ENCODE measurements at places on chromosomes 2 and 18.

DNA sequence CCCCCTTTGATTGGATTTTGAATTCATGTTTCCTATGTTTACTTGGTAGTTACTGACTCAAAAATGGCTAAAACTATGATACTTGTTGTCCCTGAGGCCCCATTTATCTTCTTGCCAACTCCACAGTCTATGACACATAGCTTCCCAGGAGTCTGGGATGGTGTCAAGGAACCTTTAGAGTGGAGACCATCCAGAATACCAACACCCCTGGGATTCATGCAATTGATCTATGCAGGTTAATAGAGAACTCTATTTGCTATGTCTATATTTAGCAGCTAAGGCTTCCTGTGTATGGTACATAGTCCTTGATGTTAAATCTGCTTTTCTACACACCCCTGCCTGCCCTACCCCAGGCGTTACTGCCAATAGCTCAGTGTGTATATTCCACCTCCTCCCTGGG is 218.5 kb upstream of the HDAC4 start:
- no peak for DNase-seq

DNA sequence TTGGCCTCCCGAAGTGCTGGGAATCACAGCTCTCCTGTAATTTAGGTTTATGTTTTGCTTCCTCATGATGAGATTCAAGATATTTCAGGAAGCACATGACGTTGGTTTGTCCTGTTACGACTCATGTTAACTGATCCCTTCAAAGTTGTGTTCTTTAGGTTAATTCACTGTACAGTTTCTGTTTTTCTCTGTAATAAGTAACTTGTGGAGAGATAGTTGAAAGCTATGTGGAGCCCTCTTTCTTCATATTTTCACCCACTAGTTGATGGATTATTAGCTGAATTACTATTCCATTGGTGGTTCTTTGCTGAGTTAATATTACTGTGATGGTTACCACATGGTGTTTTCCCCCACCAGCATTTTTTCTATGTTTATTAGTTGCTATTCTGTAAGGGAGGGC is 18.3 kb upstream of the CHCHD5 start:
- no peak for DNase-seq

GRCh38 chr2:181889776-181890175 is 1.8 kb upstream of the ITPRID2 start:
- no peak for DNase-seq

DNA sequence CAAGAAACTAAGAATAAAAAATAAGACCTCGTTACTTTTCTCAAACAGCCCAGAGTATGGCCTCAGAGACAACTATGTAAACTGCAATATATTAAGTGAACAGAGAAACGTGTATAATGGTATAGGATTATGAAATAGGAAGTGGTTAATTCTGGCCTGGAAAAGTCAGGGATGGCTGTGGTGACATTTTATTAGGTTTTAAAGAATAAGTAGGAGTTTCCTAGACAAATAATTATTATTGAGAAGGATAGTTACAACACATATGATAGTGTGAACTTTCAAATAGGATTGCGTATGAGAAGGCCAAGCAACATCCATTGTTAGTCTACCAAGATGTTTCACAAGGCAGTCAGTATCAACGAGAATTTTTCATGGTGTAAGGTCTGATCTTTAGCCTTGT is 244.1 kb downstream of the LPIN1 start:
- no peak for DNase-seq

DNA sequence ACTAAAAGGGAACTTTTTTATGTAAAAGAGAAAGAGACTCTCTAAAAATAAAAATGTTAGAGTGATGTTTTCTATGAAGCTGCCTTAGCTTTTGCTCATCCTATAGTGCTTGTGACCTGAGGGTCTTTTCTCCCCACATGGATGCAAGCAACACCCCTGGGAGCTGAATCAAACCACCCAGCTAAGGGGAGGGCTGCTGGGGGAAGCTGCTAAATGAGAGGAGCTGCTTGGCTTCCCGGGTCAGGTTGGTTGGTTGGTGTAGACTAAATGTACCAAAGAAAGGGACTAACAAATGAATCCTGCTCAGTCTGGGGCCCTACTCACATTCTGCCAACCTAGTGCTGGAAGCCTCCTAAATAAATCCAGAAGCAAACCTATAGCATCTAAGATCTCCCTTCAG is 35.0 kb downstream of the AFF3 start:
- no peak for DNase-seq

DNA sequence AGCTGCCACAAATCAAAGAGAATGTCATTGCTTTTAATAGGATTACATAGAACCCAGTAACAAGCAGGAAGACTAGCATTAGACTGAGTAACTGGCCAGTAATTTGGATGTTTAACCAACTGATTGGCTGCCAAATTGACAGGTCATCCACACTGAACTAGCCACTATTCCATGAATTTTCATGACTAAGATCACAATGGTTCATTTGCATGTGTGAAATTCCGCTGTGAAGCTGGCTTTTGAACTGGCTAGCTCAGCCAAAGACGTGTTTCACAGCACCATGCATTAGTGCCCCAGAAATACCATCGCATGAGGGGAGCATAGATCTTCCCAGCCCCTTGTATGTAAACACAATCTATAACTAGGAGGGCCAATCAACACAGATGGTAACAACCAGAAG is 649.8 kb downstream of the ARHGAP15 start:
- DNase-seq, result no peak
